ENCODE measurements at places on chromosomes 2 and 18.

DNA sequence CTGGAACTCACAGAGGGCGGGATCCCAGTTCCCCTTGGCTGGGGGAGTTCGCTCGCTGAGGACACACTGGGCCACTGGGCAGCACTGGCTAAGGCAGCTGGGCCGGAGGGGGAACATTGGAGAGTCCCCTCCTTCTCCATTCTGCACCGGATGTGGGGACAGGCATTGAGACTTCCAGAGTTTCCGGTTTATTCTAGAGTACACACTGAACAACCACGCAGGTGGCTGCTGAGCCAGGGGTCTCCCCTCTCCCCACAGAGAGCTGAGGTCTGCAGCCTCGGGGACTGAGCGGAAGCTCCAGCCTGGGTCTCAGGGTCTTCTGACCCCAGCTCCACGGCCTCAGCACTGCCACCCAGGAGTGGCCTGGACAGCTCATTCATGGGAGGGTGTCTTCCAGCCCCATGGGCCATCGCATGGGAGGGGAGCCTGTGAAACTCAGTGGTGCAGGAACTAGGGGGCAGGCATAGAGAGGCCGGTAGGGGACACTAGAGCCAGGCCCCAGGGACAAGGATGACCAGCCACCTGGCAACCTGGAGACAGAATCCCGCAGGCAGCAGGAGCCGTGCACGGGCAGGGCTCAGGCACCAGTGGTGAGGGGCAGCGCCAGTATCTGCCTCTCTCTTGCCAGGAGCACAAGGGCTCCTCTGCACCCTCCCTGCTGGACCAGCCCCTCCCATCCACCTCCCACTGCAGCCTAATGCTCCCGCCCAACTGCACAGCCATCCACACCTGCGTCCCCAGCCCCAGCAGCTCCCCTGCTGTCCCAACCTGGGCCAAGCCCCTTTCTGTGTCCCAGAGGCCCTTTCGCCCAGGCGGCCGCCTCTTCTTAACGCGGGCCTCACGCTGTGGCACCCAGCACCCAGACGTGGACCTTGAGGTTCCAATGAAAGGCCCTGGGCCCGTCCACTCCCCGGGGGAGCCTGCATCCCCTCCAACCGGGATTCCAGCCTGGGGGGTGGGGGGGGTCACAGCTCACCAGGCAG lies 45.1 kb upstream of the GPC1 start:
- H3K27ac ChIP-seq, result no peak overlapping the region
- no peaks in the 10 kb centered on the region for H3K36me3 ChIP-seq
- DNase-seq, result no peak
- peaks cover 19% of the 10 kb centered on the region for H3K4me1 ChIP-seq

DNA sequence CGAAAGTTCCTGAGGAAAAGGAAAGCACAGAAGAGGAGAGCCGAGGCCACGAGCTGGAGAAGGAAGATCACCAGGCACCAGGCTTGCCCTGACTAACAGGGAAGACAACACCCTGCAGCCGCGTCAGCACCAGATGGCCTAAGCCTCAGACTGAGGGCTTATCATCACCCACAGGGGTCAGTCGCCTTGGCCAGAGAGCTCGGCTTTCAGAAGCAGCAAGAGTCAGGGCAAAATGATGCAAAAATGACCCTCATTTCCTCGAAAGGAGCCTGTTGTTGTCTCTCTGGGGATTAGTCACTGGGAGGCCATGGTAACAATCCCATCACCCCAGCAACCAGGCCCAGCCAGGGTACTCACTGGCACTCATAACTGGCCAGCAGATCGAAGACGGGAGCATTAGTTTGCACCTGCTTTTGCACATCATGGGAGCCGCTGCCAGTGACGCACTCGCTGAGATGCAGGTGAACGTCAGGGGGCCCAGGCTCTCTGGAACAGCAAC lies 42.7 kb upstream of the ZFP36L2 start:
- no peak for DNase-seq
- peak overlapping the region; percentile 47 for H3K27ac ChIP-seq
- no peak overlapping the region for H3K4me3 ChIP-seq
- peaks cover 14% of the 10 kb centered on the region for H3K36me3 ChIP-seq
- H3K27me3 ChIP-seq, result no peaks in the 10 kb centered on the region

DNA sequence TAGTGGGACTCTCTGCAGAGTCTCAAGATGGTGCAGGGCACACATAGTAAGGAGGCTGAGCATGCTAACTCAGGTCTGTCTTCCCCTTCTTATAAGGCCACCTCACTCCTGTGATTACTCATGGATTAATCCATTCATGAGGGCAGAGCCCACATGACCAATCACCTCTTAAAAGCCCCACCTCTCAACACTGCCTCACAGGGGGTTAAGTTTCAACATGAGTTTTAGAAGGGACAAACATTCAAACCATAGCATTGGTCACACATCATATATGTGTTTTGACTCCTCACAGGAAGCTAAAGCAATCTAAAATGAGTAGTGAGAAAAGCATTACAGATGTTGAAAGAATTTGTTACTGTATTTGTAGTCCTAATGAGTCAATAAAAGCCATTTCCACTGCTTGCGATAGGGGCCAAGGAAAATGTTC lies 57.5 kb downstream of the DTNA start:
- H3K27ac ChIP-seq, result no peak overlapping the region
- no peaks in the 10 kb centered on the region for H3K27me3 ChIP-seq
- no peaks in the 10 kb centered on the region for H3K36me3 ChIP-seq
- no peaks in the 10 kb centered on the region for H3K4me1 ChIP-seq

GRCh38 chr18:29181151-29181901 lies 1004.4 kb upstream of the CDH2 start:
- no peaks in the 10 kb centered on the region for H3K27me3 ChIP-seq
- H3K4me3 ChIP-seq, result no peak overlapping the region
- no peak overlapping the region for H3K27ac ChIP-seq
- DNase-seq, result no peak
- H3K36me3 ChIP-seq, result no peaks in the 10 kb centered on the region
- H3K4me1 ChIP-seq, result no peaks in the 10 kb centered on the region

GRCh38 chr18:23207191-23207955 lies 72.1 kb downstream of the CABLES1 start:
- peaks cover 11% of the 10 kb centered on the region for H3K4me1 ChIP-seq
- no peak overlapping the region for H3K27ac ChIP-seq
- H3K4me3 ChIP-seq, result no peak overlapping the region
- H3K27me3 ChIP-seq, result no peaks in the 10 kb centered on the region

DNA sequence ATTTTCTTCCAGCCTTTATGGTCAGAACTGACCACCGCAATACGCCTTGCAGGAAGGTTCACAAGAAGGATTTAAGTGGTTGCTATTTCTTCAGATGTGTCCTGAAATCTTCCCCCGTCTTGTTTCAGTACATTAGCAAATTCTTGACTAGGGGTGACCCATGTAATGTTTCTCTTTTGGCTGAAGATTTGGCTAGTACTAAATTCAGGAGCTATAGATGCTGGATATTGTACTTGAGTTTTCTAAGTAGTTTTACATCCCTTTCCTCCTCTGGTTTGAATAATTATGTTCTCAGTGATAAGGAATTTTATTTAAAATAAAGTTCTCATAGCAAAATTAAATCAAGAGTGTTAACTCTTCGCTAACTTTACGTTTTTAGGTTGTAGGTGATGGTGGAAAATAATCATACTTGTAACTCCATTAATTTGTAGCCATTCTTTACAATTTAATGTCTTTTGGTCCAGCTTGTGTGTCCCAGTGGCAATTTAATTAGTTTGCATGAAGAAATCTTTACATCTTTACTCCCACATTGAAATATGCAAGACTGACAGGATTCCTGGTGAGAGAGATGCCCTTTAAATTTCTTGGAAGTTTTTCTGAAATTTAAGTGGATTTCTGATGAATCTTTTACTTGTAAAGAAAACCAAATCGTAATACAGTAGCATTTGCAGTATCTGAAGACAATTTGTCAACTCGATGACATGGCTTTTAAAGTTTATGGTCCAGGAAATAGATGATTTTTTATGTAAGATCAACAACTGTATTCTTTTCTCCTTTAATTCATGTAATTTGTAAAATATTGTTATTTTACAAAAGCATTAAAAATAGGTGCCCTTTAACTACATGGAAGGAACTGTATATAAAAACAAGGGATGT lies 2.8 kb downstream of the PHLPP1 start:
- no peak overlapping the region for H3K27ac ChIP-seq
- peaks cover 13% of the 10 kb centered on the region for H3K4me1 ChIP-seq
- no peak for DNase-seq
- H3K4me3 ChIP-seq, result peak overlapping the region; percentile 96

- H3K4me1 ChIP-seq, result no peaks in the 10 kb centered on the region
- no peaks in the 10 kb centered on the region for H3K27me3 ChIP-seq
- DNase-seq, result no peak
- H3K27ac ChIP-seq, result no peak overlapping the region
Measured at GRCh38 chr2:133936601-133937000, 317.3 kb upstream of the MGAT5 start.

- H3K27ac ChIP-seq, result no peak overlapping the region
- H3K4me1 ChIP-seq, result no peaks in the 10 kb centered on the region
- peaks cover 37% of the 10 kb centered on the region for H3K27me3 ChIP-seq
- H3K36me3 ChIP-seq, result no peaks in the 10 kb centered on the region
- DNase-seq, result no peak
- no peak overlapping the region for H3K4me3 ChIP-seq
Measured at GRCh38 chr18:22189449-22190166, 20.2 kb downstream of the GATA6 start.

- no peak overlapping the region for H3K4me3 ChIP-seq
- H3K27ac ChIP-seq, result no peak overlapping the region
- H3K36me3 ChIP-seq, result no peaks in the 10 kb centered on the region
Measured at GRCh38 chr18:37965572-37965970, 400.0 kb upstream of the CELF4 start.

DNA sequence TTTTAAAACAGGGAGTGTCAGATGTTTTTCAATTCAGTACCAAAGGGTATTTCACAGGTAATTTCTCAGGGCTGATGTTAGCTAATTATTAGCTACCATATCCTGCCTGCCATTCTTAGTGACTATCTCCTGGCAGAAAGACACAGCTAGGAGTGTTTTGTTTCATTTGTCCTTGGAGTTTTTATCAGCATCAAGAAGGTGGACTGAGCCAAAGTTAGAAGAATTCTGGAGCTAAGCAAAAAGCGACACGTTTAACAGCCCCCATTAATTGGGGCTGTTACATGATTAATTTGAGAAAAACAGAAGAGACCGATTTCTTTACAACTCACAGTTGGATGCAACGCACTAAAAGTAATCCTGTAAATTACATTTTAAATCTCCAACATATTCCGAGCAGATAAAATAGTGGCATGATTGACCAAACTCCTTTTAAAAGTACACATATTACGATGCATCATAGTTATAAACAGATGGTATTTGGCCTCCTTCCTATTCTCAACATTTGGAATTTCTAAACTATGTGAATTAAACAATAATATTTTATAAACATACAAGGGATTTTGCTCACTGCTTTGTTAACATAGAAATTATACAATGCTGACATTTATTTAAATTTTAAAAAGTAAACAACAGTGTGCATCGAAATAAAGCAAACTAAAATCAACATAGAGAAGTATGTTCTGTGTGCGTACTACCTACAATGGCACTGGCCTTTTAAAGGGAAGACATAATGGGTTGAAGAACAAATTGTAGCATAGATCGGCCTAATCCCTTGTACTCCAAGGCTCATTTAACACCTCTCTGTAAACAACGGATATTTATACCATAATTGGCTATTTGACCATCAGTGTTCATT lies 585.1 kb downstream of the ZEB2 start:
- no peaks in the 10 kb centered on the region for H3K36me3 ChIP-seq
- DNase-seq, result no peak
- H3K4me3 ChIP-seq, result no peak overlapping the region
- H3K27me3 ChIP-seq, result peaks cover 23% of the 10 kb centered on the region
- no peak overlapping the region for H3K27ac ChIP-seq

DNA sequence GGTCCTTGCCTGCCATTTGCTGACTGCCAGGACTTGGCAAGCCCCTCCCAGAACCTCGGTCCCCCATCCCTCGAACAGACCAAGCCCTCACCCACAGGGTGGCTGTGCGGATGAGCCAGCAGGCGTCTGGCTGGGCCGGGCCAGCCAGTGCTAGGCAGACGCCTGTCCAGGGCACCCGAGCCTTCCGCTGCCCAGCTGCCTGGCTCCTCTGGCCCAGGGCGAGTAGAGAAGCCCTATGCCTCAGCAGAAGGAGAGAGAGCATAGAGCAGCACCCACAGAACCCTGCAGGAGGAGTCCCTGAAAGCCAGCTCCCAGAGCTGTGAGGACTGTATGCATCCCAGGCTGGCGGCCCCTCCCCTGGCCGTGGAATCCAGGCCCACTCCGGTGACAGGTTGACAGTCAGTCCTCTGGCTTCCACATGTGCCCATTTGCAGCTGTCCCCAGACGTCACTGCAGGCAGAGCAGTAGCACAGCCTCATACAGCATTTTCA lies 62.1 kb upstream of the GLI2 start:
- DNase-seq, result no peak
- no peaks in the 10 kb centered on the region for H3K36me3 ChIP-seq
- H3K27ac ChIP-seq, result no peak overlapping the region
- peaks cover 45% of the 10 kb centered on the region for H3K27me3 ChIP-seq
- no peak overlapping the region for H3K4me3 ChIP-seq

GRCh38 chr2:150307258-150307657 lies 180.2 kb downstream of the RND3 start:
- no peak for DNase-seq
- H3K27ac ChIP-seq, result no peak overlapping the region
- H3K27me3 ChIP-seq, result no peaks in the 10 kb centered on the region
- no peaks in the 10 kb centered on the region for H3K4me1 ChIP-seq
- H3K36me3 ChIP-seq, result no peaks in the 10 kb centered on the region
- no peak overlapping the region for H3K4me3 ChIP-seq

GRCh38 chr2:169761970-169762292 lies 28.3 kb downstream of the KLHL23 start:
- H3K27ac ChIP-seq, result no peak overlapping the region
- H3K36me3 ChIP-seq, result no peaks in the 10 kb centered on the region
- no peaks in the 10 kb centered on the region for H3K4me1 ChIP-seq
- no peak for DNase-seq

DNA sequence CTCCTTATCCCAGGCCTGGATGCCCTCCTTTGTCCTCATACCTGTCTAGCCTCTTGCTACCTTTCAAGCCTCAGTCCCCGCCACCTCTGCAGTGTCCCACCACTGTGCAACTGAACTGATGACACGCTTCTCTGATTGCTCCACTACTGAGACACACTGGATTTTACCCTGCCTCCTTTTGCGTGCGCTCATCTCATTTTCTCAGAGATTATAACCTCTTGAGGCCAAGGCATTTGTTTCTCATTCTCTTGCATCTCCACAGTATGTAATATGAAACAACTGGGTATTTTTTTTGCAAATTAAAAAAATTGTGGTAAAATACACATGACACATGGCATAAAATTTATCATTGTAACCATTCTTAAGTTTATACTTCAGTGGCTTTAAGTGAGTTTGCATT lies 95.4 kb downstream of the PRKCE start:
- no peak overlapping the region for H3K4me3 ChIP-seq
- H3K36me3 ChIP-seq, result no peaks in the 10 kb centered on the region
- no peak for DNase-seq

Measured in thymus (tissue), 14 donors.